ENCODE measurements at places on chromosomes 2 and 18. TPM values are rescaled to one million over a fixed set of nuclear protein-coding genes. Genes with fewer than 3 reads are reported as not detected.

Gene CRACDL
- total RNA-seq: 91.5 TPM

Gene SLC5A7
- not detected for total RNA-seq

Gene COL4A4
- total RNA-seq: 5.3 TPM

DNA sequence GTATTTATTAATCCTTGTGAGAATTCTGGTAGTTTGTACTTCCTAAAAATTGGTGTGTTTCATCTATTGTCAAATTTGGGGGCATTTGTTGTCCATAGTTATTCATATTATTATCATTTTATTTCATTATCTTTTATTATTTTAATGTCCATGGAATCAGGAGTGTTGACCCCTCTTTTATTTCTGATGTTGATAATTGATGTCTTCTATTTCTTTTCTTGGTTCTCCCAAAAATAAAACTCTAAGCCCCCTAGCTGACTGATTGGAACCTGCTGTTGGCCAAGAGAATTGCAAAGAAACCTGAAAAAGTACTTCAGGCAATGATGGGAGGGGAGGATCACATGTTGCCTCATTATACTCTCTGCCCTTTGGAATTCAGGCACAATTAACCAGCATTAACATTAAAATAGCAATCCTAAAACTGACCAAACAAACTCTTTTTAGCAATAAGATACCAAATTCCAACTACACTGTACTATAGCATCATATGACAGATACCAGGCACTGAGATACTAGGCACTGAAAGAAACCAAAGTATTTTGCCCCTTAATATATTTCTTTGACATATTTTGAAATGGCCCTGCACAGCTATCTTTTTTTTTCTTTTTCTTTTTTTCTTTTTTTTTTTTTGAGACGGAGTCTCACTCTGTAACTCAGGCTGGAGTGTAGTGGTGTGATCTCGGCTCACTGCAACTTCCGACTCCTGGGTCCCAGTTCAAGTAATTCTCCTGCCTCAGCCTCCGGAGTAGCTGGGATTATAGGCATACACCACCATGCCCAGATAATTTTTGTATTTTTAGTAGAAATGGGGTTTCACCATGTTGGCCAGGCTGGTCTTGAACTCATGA is 1097.2 kb upstream of the CNTNAP5 start:
- no peak for DNase-seq

DNA sequence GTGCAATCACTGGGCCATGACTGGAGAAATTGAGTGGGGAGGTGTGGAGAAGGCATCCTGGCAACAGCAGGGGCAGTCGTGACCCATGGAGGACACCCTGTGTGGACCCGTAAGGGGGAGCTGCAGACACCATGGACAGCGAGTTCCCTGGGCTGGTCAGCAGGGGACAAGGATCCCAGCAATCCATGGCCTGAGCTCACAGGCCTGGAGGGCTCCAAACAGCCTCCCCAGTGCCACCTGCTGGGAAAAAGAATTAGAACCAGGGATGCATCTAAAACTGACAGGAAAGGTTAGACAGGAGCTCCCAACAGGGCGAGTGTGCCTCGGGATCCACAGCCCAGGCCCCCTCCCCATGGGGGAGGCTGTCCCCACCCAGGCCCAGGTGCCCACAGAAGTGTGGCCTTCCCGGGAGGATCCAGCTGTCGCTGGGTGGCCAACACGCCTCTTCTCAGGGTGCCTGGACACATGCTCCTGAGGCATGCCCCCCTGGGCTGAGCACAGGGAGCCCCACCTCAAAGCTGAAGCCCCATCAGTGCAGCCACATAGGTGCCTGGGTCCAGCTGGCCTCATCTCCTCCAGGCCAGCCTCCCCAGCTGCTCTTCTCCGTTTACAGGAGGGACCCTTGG is 20.5 kb upstream of the KIF1A start:
- DNase-seq: peak; percentile 80

DNA sequence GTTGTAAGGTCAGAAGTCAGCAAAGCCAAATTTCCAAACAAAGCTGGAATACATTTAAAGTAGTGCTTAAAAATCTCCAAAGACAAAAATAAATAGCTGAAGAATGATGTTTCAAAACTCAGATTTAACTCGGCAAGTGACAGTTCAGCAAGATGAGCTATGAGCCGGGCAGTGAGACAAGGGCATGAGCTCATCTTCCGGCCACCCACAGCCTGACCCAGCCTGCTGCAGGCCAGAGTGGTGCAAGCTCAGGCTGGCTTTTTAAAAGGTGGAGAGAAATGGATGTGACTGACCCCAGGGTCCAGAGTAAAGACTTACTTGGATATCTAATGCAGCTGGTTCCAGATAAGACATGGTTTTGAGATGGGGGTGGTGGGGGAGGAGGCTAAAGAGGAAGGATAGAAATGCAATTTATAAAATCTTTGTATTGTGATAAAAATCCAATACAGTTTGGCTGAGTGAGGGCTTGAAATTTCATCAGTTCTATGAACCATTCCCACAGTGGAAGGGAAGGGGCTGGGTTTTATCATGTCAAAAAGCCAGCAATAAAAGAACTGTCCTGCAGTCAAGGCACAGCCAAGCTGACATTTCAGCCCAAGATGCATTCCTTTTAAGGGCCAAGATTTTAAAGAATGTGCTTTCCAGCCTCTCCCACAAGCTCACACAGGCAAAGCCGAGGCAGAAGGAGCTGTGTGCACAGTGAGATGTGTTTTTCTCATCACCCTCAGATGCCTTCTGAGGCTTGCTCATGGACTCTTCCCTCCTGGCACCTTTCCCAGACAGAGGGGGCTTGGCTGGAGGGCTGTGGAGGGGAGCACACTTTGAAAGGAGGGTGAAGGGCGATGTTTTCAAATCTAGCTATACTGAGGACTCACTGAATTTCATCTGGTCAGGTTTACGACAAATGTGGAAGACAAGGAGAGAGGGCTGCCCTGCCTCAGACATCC is 97.9 kb upstream of the KLHL29 start:
- no peak for DNase-seq

GRCh38 chr2:209534228-209534627 is 110.4 kb downstream of the MAP2 start:
- DNase-seq: no peak

- no peak for DNase-seq
These were observed 188.2 kb downstream of the MTX2 start for GRCh38 chr2:176457481-176457880.

- DNase-seq: no peak
These were observed 17.2 kb downstream of the UGGT1 start for GRCh38 chr2:128108166-128108565.

GRCh38 chr2:14285812-14286211 is 346.7 kb upstream of the LRATD1 start:
- DNase-seq: no peak

- DNase-seq: no peak
These were observed 295.3 kb downstream of the SP3 start for GRCh38 chr2:173669888-173670287.
